Activated naive CD4-positive, alpha-beta T cell treated with anti-CD3 and anti-CD28 coated beads for 36 hours (primary cell): ENCODE measurements at places on chromosomes 7 and 10. TPM values are rescaled to one million over a fixed set of nuclear protein-coding genes. Genes with fewer than 3 reads are reported as not detected.
A peak's percentile ranks its signal among the peaks of the same experiment; 100 is the strongest.

GRCh38 chr7:4928445-4928844 is 30.5 kb downstream of the MMD2 start:
- DNase-seq, result no peak

- DNase-seq, result peak; percentile 51
These were observed 951.6 kb downstream of the ANKRD7 start for GRCh38 chr7:119175911-119176627.

- DNase-seq, result no peak
These were observed 290.7 kb downstream of the TSPAN12 start for GRCh38 chr7:120567204-120567603.

- DNase-seq, result no peak
These were observed 26.8 kb upstream of the VAX1 start for GRCh38 chr10:117164592-117165537.

GRCh38 chr7:129642871-129643549 is 31.5 kb downstream of the NRF1 start:
- no peak for DNase-seq

- DNase-seq, result no peak
These were observed 56.1 kb upstream of the ADO start for GRCh38 chr10:62748386-62748785.

DNA sequence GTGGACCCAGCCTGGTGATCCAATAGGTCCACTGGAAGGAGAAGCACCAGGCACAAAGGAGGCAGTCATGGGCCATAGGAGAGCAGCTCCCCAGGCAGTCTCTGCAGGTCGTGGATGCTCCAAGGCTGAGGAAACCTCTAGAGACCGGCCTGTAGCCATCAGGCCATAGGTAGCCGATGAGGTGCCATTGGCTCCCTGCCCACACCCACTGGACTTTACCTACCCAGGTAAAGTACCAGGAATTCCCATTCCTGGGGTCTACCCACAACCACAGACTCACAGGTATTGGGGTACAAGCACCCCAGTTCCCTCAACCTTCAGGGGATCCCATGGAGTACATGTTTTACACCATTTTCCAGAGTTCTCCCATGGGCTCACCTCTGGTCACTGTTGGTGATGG is 188.0 kb upstream of the TCERG1L start:
- DNase-seq, result no peak

GRCh38 chr10:4543938-4544533 is 282.0 kb upstream of the AKR1E2 start:
- no peak for DNase-seq

DNA sequence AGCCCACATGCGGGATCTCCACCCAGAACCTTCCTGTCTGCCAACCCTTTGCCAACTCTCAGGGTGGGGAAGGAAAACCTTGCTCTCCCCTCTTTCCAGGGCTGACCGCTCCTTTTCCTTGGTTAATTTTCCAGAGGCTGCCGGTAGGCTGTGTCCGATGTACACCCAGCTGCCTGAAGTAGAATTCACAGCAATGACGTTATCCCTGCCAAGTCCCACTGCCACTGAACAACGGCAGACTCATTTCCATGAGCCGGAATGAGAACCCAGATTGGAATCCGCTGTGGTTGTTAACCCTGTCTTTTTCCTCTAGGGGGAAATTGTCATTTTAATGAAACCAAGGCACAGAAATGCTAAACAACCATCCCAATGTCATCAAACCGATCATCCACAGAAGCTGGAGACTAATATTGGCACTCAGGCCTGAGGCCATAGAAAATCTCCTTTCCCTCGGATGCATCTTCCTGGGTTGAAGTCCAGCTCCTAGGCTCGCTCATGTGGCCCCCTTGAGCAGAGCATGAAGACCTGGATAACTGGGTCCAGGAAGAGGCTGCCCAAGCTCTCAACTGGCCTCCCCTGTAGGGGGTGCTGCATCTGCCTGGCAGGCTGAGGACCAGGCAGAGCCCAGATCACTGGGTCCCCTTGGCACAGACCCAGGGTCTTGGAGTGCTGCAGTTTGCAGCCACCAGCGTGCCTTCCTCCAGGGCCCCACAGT is 30.4 kb downstream of the KLRG2 start:
- DNase-seq, result no peak

DNA sequence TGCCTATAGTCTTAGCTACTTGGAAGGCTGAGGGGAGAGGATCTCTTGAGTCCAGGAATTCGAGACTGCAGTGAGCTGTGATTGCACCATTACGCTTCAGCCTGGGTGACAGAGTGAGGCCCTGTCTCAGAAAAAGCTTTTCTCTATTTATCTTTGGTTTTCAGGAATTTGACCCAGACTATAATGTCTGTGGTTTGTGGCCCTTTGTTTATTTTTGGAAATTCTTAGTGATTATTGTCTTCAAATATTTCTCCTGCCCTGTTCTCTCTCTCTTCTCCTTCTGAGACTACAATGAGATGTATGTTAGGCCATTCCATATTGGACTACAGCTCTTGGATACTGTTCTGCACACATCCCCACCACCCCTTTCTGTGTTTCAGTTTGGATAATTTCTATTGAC is 4.7 kb downstream of the MUC12 start:
- DNase-seq, result no peak

DNA sequence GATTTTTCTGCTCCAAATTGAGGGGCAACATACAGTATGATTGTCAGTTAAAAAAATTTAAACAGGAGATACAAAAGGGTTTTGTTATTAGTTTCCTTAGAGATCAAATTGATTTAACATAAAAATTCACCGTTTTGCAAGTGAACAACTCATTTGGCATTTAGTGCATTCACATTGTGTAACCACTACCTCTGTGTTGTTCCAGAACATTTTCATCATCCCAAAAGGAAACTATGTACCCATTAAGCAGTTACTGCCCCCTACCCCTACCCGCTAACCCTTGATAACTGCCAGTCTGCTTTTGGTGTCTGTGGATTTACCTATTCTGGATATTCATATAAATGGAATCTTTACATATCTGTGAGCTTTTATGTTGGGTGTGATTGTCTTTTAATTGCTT is 3.1 kb downstream of the ZRANB1 start:
- no peak for DNase-seq

- DNase-seq, result no peak
These were observed 101.1 kb downstream of the RAPGEF5 start for GRCh38 chr7:22255834-22256233.

GRCh38 chr10:123102673-123103072 is 33.1 kb upstream of the HMX3 start:
- DNase-seq, result no peak

GRCh38 chr10:75640381-75640780 is 209.0 kb downstream of the LRMDA start:
- DNase-seq, result no peak

DNA sequence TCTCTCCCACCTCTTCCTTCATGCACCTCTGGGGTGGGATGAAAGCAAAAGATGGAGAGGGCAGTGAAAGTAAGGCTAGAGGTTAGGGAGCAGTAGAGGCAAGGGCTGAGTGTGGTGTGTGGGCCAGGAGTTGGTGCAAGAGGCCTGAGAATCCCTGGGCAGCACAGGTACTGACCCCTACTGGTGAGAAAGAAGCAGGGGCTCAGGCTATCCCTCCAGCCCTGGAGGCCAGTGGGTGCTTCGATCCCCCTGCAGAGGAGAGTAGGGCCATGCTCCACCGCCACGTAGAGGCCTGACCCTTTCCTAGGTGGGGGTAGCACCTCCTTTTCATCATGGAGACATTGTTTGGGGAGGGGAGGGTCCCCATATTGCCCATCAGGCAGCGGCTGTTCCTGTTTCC is 9.8 kb downstream of the CDHR1 start:
- no peak for DNase-seq

- no peak for DNase-seq
These were observed 17.7 kb upstream of the NRP1 start for GRCh38 chr10:33352175-33352574.

DNA sequence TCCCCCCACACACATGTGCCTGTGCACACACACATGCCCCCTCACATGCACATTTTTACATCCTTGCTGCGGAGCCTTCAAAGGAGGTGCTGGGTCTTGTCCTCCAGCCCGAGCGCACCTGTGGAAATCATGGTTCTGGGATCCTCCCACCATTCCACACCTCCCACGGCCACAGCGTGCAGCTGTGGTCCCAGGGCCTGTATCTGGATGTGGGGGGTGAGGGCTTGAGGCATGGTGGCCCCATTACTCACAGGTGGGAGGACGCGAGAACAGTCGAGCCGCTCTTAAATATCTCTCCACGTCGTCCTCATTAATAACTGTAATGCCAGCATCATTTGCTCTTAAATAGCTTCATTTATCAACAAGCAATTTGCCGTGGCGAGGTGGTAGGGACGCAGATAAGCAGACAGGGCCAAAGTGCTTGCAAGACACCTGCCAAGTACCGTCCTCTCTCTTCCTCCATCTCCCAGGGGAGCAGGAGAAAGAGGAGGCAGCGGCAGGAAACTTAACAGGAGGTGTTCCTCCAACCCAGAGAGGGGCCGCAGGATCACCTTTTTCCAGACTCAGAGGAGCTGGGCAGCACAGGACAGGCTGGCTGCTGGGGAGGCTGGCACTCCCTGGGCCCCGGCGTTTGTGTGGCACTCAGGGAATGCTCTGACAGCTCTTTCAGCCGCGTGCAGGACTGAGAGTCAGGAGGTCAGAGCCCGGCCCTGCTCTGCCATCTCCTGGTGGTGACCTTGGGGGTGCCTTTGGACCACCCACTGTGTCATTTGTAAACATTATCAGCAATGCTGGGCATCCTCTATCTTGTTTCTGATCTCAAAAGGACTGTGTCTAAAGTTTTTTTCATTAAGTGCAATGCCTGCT is 87.4 kb downstream of the CDH23 start:
- DNase-seq, result no peak

DNA sequence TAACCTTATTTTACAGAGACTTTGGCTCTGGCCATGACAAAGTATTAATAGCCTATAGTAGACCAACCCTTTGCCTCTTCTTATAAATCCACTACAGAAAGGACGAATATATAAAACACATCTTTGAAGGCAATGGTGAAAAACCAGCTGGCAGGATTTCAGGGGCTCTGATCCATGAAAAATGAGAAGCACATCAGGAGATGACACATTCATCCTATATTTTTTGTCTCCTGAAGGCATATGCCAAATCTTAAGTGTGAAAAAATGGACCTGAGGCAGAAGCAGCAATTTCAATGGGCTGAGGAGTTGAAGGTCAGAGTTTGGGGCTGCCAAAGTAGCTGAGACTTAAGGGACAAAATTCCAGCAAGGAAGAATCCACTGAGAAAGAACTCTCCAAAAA is 14.4 kb downstream of the RNF216 start:
- no peak for DNase-seq

Gene WNT2
- not detected for total RNA-seq

Gene SCIN
- 0.05 TPM for total RNA-seq

Gene HOGA1
- not detected for total RNA-seq

Gene CDC123
- total RNA-seq, result 117 TPM

Gene CTTNBP2
- total RNA-seq, result not detected

Gene ERCC6
- total RNA-seq, result 16.2 TPM

Gene SEMA3E
- total RNA-seq, result not detected

Gene CHCHD3
- total RNA-seq, result 62.0 TPM

Gene CALML5
- not detected for total RNA-seq

Gene XRCC2
- total RNA-seq, result 10.8 TPM
